ENCODE measurements at places on chromosomes 3 and 15. TPM values are rescaled to one million over a fixed set of nuclear protein-coding genes. Genes with fewer than 3 reads are reported as not detected.

The GOLGA8N gene
- total RNA-seq: 0.57 TPM

The ZBBX gene
- 2.4 TPM for total RNA-seq

The CORO2B gene
- 3.2 TPM for total RNA-seq

The AHSG gene
- total RNA-seq: not detected

The ARGFX gene
- not detected for total RNA-seq

The RGMA gene
- 39.8 TPM for total RNA-seq

The ISG20 gene
- total RNA-seq: 4.4 TPM

The GASK1A gene
- total RNA-seq: 5.3 TPM

The ZNF639 gene
- 44.1 TPM for total RNA-seq

DNA sequence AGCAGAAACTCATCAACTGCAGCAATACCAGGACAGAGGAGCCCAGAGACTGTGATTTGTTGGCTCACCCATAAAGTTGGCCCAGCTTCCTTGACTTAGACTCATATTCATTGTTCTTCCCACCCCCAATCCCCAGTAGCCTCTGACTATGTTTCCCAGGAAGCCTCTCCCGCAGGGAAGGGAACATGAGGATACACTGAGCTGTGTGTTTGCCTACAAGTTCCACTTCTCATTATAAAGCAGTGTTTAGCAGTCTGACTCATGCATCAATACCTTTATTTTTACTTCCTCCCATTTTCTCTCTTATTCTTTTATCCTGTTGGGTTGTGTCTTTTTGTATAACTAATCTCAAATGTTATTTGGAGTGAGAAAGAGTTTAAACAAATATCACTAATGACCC lies 111.6 kb upstream of the PHLDB2 start:
- no peak overlapping the region for H3K27ac ChIP-seq
- no peak overlapping the region for H3K4me3 ChIP-seq
- no peaks in the 10 kb centered on the region for H3K27me3 ChIP-seq
- DNase-seq: no peak

DNA sequence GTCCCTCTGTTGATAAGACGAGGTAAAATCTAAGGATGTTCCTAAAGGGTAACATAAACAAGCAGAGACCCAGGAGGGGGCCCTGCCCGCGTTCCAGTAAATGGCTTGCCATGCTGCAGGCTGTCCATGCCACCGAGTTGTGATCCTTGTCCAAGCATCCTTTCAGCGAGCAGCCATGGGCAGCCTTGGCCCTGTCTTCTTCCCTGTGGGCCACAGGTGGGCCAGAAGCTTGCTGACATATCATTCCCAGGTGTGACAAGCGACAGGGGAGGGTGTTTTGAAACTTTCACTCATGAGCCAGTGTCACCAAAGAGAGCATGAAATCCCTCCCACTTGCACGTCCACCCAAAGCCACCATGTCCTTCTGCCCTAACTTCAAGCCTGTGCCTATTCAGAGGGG lies 53.7 kb downstream of the PCSK6 start:
- no peaks in the 10 kb centered on the region for H3K4me1 ChIP-seq
- H3K4me3 ChIP-seq: no peak overlapping the region
- no peak for DNase-seq
- no peaks in the 10 kb centered on the region for H3K27me3 ChIP-seq

DNA sequence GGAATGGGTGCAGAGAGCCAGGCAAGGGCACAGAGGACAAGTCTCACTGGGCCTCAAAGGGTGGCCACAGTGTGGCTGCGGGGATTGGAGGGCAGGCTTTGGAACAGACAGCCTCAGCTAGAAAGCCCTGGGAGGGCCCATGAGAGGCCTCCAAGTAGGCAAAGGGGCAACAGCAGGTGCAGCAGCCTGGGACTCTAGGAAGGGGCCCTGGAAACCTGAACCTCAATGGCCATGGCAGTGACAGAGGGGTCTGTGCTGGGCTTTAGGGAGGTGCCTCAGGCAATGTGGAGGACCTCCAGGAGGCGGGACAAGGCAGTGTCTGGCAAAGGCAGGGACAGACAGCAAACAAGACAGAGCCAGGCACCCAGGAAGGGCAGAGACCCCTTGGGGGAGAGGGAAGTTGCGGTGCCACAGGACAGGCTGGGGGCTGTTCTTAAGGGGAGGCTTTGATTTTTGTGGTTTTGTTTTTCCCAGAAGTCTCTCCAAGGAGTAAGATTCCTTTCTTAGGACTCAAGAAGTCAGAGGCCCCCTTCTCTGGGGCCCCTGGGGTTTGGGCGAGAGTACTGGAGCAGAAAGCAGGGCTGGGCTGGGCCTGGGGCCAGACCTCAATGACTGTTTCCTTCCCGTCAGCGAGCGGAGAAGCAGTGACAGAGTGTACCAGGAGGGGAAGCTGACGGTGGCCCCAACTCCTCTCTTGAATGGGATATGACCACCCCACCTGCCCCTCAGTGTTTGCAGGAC lies 9.7 kb downstream of the STOML1 start:
- no peak overlapping the region for H3K4me3 ChIP-seq
- H3K27me3 ChIP-seq: no peaks in the 10 kb centered on the region
- DNase-seq: no peak
- H3K36me3 ChIP-seq: no peaks in the 10 kb centered on the region
- H3K4me1 ChIP-seq: no peaks in the 10 kb centered on the region

- H3K36me3 ChIP-seq: no peaks in the 10 kb centered on the region
- no peak overlapping the region for H3K27ac ChIP-seq
- no peaks in the 10 kb centered on the region for H3K4me1 ChIP-seq
- no peak overlapping the region for H3K4me3 ChIP-seq
- H3K27me3 ChIP-seq: no peaks in the 10 kb centered on the region
- DNase-seq: no peak
Observed at GRCh38 chr3:17979911-17980310, 237.5 kb upstream of the TBC1D5 start.

GRCh38 chr3:133371181-133371580 lies 28.7 kb upstream of the BFSP2 start:
- no peak overlapping the region for H3K4me3 ChIP-seq
- H3K27me3 ChIP-seq: no peaks in the 10 kb centered on the region
- no peak overlapping the region for H3K27ac ChIP-seq
- peak; percentile 7 for DNase-seq
- H3K4me1 ChIP-seq: peaks cover 12% of the 10 kb centered on the region

DNA sequence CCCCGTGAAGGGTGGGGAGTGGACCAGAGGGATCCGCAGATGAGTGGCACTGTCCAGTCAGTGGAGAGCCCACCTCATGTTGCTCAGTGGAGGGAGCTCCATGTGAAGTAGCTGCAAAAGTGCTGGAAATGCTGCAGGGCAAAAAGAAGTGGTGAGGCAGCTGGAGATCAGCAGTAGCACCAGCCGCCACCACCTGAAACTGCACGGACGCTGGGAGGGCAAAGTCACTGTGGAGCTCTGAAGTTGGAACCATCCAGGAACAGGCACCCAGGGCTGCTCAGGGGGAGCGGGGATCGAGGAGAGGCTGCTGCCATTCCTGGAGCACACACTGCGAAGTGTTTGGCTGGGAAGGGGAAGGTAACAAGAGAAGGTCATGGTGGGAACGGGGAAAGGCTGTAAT lies 6.4 kb upstream of the ALDH1L1 start:
- no peak overlapping the region for H3K4me3 ChIP-seq
- peaks cover 1% of the 10 kb centered on the region for H3K27me3 ChIP-seq
- no peaks in the 10 kb centered on the region for H3K4me1 ChIP-seq

DNA sequence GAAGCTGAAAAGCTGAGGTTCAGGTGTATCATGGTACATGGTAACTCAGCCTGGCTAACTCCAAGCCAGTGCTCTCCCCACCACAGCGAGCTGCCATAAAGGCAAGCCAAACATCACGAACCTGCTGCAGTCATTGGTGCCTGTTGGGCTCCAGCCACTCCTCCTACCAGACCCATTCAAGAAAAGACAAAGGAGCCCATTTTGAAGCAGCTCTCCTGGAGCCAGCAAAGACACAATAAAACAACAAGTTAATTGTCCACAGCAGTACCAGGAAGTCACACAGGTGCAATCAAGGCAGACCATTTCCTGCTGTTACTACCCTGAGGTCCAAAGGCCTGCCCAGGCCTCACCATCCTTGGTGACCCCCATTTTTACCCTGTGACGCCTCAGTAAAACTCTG lies 77.6 kb downstream of the DAPK2 start:
- H3K36me3 ChIP-seq: peaks cover 23% of the 10 kb centered on the region
- no peak overlapping the region for H3K4me3 ChIP-seq
- H3K27me3 ChIP-seq: no peaks in the 10 kb centered on the region
- no peak overlapping the region for H3K27ac ChIP-seq

DNA sequence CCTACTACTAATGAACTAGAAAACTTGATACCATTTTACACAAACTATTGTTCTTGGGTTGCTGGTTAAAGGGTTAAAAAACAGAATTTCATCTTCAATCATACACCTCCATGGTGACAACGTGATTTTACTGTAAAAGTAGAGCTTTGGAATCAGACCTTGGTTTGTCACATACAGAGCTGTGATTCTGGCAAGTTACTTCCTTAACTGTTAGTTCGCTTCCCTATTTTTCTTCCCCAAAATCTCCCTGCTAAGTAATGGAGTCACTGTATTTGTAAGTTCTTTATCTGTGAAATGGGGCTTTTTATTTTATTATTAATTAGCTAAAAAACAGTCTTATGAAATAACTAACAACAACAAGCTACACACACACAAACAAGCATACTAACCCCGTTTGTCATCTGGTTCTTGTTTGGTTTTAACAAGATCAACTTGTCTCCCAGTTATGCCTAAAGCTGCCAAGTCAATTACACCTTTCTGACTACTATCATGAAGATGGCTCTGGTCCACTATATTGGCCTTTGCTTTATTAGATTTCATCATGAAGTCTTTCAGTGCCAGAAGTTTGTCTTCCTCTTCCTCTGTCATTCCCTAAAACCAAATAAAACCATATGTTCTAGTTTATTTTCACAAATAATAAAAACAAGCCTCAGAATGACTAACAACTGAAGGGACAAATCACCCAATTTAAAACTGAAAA lies 38.6 kb downstream of the PIK3R4 start:
- no peak for DNase-seq
- no peaks in the 10 kb centered on the region for H3K27me3 ChIP-seq
- H3K27ac ChIP-seq: no peak overlapping the region
- H3K4me1 ChIP-seq: no peaks in the 10 kb centered on the region
- H3K36me3 ChIP-seq: peaks cover 33% of the 10 kb centered on the region

- peaks cover 3% of the 10 kb centered on the region for H3K36me3 ChIP-seq
- no peak overlapping the region for H3K4me3 ChIP-seq
- H3K4me1 ChIP-seq: no peaks in the 10 kb centered on the region
- no peak for DNase-seq
- no peak overlapping the region for H3K27ac ChIP-seq
Observed at GRCh38 chr3:152222327-152222726, 46.4 kb upstream of the MBNL1 start.

DNA sequence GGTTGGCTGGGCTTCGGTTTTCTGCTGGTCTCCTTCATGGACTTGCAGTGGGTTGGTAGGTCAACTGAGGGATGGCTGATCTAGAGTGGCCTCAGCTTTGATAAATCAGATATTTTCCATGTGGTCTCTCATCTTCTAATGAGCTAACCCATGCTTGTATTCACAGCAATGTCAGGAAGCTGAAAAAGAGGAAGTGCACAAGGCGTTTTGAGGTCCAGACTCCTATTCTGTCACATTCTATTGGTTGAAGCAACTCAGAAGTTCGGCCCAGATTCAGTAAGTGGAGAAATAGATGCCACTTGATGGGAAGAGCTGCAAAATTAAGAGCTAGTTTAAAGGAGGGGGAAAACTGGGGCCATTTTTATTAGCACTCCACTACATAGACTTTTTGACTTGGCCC lies 361.2 kb downstream of the DIPK2A start:
- H3K36me3 ChIP-seq: no peaks in the 10 kb centered on the region
- H3K27me3 ChIP-seq: no peaks in the 10 kb centered on the region
- H3K4me3 ChIP-seq: no peak overlapping the region
- no peak for DNase-seq

- H3K27ac ChIP-seq: no peak overlapping the region
- no peaks in the 10 kb centered on the region for H3K4me1 ChIP-seq
- H3K36me3 ChIP-seq: no peaks in the 10 kb centered on the region
- H3K4me3 ChIP-seq: no peak overlapping the region
Observed at GRCh38 chr15:52699457-52699856, 20.3 kb upstream of the ATOSA start.

- no peak for DNase-seq
- peaks cover 4% of the 10 kb centered on the region for H3K36me3 ChIP-seq
- H3K27ac ChIP-seq: no peak overlapping the region
- H3K4me3 ChIP-seq: no peak overlapping the region
- no peaks in the 10 kb centered on the region for H3K27me3 ChIP-seq
Observed at GRCh38 chr3:31028766-31029165, 134.3 kb upstream of the GADL1 start.

DNA sequence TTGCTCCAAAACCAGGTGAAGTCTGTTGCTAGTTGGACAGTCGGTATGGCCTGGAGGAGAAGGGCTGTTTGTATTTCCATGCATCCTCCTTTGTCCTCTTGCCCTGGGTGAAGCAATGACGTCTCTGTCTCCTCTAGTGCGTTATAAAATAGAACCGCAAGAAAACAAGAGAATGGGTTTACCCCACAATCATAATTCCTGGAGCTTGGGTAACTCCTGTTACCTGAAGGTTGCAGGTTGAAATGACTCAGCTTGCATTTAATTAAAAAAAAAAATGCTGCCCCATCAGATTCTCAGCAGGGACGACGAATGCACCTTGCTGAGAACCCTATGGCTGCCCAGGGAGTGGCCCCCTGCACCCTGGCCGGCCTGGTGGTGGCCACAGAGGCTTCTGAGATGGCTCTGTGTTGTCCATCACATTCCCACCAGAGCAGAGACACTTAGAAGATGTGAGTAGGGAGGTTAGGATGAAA lies 228.2 kb upstream of the BHLHE40 start:
- DNase-seq: no peak
- no peak overlapping the region for H3K4me3 ChIP-seq
- H3K27me3 ChIP-seq: no peaks in the 10 kb centered on the region
- no peak overlapping the region for H3K27ac ChIP-seq
- peaks cover 2% of the 10 kb centered on the region for H3K4me1 ChIP-seq

DNA sequence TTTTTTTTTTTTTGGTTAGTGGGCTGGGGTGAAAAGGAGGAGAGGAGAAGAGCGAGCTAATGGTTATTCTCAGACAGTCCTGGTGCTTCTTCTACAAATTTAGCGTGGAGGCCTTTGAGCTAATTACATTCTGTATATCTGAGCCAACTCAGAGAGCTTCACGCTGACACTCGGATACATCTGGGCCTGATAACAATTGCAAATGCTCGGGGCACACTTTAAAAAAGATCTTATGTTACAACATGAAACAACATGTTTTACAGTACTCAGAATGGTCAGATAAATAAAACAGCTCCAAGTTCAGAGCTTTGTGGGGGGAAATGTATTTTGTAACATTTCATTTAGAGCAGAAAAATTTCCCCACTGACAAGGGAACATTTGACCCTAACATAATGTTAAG lies 966.9 kb upstream of the NR2F2 start:
- H3K27me3 ChIP-seq: no peaks in the 10 kb centered on the region
- no peaks in the 10 kb centered on the region for H3K4me1 ChIP-seq
- H3K4me3 ChIP-seq: no peak overlapping the region
- peaks cover 4% of the 10 kb centered on the region for H3K36me3 ChIP-seq
- DNase-seq: no peak

DNA sequence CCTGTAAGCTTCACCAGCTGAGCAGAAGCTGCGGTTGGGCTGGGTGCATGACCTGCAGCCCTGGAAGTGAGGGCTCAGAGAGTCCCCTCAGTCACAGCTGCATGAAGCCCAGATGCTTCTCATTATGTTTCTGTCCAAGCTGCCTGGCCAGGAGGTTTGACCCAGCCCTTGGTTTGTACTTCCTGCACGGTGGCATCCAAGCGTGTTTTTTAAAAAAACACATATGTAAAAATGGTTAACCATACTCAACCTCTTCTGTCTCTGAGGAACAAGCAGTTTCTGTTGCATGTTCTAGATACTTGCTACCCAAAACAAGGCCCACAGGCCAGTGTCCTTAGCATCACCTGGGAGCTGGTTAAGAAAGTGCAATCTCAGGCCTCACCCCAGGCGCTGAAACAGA lies 76.0 kb upstream of the ATP10A start:
- no peaks in the 10 kb centered on the region for H3K27me3 ChIP-seq
- no peaks in the 10 kb centered on the region for H3K4me1 ChIP-seq
- H3K4me3 ChIP-seq: no peak overlapping the region
- no peaks in the 10 kb centered on the region for H3K36me3 ChIP-seq
- no peak overlapping the region for H3K27ac ChIP-seq

Data from H9 (cell line).